Stimulated activated CD4-positive, alpha-beta T cell treated with anti-CD3 and anti-CD28 coated beads, Interleukin-4, amount 100 ng/mL, for 4 hours (primary cell): ENCODE measurements at places on chromosomes 2 and 18.

- no peak for DNase-seq
Measured at GRCh38 chr18:26091047-26091630, 726 bp upstream of the SS18 start.

DNA sequence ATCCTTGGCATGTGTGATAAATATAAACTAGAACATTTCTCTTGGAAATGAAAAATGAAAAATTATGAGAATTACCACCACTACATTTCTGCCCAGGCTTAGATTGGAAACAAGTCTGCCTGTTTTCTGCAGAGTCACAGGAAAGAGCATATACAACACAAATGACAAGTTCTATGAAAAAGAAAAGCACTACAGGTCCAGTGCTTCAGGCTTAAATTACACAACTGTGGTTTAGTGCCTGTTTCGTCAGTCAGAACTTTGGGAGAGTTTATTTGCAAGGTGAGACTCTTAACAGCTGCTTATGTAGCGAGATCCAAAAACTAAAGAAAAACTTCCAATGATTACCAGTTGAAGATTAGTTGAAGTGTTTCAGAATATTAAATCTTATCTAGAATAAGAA lies 68.9 kb downstream of the RTN4 start:
- DNase-seq: no peak

- DNase-seq: no peak
Measured at GRCh38 chr2:54818226-54818625, 94.8 kb downstream of the EML6 start.

- DNase-seq: no peak
Measured at GRCh38 chr2:104026725-104027124, 827.2 kb upstream of the POU3F3 start.

GRCh38 chr2:64141674-64142405 lies 2.4 kb downstream of the PELI1 start:
- DNase-seq: no peak

- DNase-seq: no peak
Measured at GRCh38 chr2:1843646-1844045, 99.3 kb upstream of the PXDN start.

GRCh38 chr2:14654835-14655282 lies 22.3 kb downstream of the LRATD1 start:
- no peak for DNase-seq

GRCh38 chr2:194104687-194105086 lies 1552.3 kb upstream of the SLC39A10 start:
- DNase-seq: no peak

DNA sequence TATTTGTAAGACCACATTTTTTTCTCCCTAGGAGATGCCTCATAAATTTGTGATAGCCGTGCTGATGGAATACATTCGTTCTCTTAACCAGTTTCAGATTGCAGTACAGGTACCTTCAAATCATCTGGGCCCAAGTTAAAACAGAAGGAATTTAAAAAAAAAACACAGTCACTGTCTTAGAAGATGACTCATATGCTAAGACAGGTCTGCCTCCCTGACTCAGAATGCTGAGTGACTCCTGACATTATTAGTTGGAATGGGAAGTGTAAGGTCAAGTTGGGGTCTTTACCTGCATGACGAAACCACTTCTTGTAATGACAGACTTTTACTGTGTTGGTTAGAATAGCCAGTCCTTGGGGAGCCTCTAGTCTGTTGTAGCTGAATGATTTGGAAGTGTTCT lies 26.3 kb downstream of the RMC1 start:
- no peak for DNase-seq
